ENCODE measurements at places on chromosomes 13 and 19.
A peak's percentile ranks its signal among the peaks of the same experiment; 100 is the strongest.

DNA sequence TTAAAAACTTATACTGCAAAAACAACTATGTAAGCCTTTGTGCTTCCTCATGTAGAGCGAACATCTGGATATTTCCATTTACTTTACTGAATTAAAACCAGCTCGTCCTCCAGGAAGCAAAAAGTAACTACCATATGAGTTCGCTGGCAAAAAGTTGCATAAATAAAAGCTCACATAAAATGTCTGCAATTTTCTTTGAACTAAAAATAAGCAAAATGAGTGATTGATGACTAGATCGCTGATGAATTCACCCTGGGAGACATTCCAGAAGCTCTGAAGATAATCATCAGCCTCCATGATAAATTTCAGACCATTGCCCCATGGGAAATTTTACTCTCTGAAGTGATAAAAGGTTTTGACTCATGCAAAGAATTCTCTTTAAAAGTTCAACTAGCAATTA lies 67.3 kb upstream of the SACS start:
- DNase-seq: no peak

GRCh38 chr19:27794494-27795042 lies 1418.4 kb downstream of the UQCRFS1 start:
- no peak for DNase-seq

- DNase-seq: no peak
Observed at GRCh38 chr19:11887234-11887610, 360 bp upstream of the ZNF69 start.

GRCh38 chr19:53102756-53103233 lies 427 bp downstream of the ZNF160 start:
- DNase-seq: no peak

GRCh38 chr19:39208175-39208795 lies 4.2 kb upstream of the SYCN start:
- no peak for DNase-seq

DNA sequence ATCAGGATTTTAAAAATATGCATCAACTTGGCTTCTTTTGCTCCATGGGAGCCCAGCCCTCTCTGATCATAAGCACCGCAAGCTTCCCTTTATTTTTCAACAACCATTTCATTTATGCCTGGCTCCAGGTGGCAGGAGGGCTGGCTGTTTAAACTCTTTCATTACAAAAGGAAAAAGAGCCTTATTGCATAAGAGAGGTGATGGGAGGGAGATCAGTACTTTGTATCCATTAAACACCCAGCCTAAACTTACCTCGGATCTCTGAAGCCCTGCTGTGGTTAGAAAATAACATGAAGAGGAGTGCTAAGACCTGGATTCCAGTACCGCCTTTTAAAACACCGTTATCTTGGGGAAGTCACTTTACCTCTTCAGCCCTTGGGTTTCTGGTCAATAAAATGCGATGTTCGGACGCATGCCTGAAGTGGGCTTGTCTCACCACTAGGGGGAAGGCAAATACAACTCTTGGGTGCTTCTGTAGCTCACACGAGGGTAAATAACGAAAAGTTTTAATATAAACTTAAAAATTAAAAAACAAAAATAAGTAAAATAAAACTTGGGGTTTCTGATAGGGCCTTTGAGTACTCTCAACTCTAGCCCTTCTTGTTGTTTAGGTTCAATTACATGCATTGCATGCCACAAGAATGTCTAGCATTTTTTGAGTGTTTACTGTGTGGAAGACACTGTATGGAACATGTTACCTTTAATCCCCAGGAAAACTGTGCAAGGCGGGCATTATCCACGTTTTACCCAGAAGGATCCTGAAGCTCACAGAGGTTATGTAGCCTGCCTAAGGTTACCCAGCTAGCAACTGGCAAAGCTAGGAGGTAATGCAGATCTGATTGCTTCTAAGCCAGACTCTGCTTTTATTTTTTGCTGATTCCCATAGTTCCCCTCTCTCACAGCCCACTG lies 240.3 kb downstream of the LMO7 start:
- DNase-seq: peak; percentile 61

DNA sequence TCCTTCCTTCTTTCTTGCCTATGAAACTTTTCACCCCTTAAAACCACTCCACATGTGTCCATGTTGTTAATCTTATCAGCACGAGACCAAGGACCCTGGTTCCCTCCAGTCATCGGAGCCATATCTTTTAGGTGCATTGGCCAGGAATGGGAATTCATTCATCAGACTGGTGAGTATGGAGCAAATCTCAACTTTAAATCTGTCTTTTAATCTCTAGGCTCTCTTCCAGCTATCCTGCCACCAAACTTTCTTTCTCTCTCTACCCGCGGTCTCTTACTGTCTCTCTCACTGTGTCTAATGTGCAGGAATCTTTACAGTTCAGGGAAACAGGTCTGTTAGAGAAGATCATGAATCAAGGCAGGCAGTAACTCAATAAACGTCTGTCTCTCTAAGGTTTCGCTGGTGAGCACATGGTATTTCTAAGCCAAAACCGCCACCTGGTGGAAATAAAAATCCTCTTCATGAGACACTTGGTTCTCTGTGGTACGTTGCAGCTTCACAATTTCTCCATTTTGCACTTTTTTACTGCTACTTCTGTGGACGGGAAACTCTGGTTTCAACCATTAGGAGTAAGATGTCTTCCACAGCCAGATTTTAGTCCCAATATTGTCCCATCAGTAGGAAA lies 16.1 kb downstream of the LGALS16 start:
- DNase-seq: peak; percentile 75

- DNase-seq: no peak
Observed at GRCh38 chr13:111925146-111925875, 141.6 kb upstream of the SOX1 start.

DNA sequence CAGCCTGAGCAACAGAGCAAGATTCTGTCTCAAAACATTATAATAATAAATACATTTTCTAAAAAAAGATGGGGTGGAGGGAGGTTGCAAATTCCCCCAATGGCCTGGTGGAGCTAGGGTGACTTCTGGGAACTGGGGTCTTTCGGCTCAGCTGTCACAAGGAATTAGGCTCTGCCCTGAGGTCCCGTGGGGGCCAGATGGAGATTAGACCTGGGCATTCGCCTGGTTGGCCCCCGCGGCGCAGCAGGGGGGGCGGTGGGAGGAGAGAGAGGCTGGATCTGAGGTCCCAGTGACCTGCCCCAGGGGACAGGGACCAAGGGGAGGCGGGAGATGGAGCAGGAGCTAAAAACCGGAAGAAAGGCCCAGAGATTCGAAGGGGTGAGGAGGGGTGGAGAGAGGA lies 14.8 kb downstream of the FUT6 start:
- DNase-seq: no peak

DNA sequence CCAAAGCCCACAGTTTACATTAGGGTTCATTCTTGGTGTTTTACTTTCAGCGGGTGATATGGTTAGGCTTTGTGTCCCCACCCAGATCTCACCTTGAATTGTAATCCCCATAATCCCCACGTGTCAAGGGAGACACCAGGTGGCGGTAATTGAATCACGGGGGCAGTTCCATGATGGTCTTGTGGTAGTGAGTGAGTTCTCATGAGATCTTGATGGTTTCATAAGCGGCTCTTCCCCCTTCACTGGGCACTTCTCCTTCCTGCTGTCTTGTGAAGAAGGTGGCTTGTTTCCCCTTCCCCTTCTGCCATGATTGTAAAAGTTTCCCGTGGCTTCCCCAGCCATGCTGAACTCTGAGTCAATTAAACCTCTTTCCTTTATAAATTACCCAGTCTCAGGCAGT lies 12.0 kb downstream of the FPR2 start:
- no peak for DNase-seq

DNA sequence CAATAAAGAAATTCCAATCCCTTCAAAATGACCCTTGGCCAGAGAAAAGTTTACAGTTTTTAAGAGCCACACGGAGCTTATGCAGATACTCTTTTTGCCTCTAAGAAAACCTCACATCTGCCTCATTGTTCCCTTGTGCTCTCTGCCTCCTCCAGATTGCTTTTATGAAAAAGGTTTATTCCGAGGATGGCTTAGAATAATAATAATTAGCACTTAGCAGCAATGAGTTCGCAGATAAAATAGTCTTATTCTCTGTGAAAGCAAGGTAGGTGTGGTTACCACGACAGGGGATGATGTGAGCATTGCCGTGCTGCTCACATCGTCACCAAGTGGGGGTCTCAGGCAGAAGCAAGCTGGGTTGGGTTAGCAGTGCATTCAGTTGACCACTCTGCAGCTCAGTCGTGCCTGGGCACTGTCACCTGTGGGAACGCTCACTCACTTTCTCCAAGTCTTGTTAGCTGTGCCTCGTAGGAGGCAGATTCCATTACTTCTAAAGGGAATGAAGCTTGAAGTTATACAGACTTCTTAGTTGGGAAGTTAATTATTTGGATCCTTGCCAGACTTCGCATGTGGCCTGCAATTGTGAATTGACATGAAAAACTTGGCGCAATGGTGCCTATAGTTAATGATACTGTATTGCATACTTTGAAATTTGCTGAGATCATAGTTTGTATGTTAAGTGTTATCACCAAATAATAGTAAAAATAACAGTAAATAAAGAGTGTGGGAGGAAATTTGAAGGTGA lies 157.2 kb downstream of the MYO16 start:
- DNase-seq: no peak
